ENCODE measurements at places on chromosomes 4 and X.

GRCh38 chr4:21113496-21114223 is 413.4 kb downstream of the PACRGL start:
- no peak for DNase-seq

- DNase-seq, result no peak
Observed at GRCh38 chr4:1812720-1813119, 19.6 kb downstream of the FGFR3 start.

DNA sequence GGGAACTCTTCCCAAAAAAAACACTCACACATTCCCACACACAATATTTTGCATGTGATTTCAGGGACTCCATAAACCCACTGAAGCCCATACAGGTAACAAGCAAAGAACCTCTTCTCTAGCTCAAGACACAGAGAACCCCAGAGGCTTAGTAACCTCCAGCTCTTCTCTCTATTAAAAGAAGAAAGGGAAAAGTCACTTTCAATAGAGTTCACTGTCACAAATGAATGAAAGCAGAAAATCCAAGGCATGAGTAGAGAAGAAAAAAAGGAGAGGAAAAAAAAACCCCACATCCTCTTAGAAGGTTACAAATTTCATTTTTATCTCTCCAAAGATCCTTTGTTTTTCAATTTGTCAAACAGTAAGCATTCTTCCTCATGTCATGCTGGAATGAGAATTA is 30.7 kb upstream of the DCLK2 start:
- DNase-seq, result no peak

- DNase-seq, result no peak
Observed at GRCh38 chr4:13097971-13098370, 386.2 kb downstream of the RAB28 start.

- no peak for DNase-seq
Observed at GRCh38 chr4:75172551-75172950, 239.6 kb downstream of the PARM1 start.

GRCh38 chr4:180710628-180711337 is 1532.4 kb upstream of the TENM3 start:
- no peak for DNase-seq

DNA sequence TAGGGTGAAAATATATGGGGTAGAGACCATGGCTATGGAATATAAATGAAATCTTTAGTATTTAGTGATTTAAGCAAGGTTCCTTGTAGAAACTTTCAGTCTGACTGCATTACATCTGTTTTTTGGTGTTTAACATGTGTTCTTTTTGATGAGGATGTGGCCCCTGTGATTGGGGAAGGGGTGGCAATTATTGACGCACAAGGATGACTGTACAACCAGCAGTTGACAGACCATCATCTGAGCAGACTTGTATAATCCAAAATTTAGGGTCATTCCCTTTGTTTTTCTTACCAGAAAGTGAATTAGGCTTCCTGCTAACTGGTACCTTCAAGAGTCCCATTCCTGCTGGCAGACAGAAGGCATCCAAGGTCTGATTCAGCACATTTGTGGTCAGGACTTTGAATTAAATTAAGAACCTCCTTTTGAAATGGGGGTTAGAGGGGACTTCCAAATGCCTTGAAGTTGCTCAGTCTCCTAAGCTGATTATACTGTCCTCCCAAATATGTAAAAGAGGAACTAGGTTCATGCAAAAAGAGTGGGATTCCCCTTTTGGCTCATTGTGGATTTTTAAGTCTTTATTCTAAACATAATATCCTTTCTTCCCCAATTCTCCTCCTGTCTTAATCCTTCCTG is 112.4 kb upstream of the CXCL13 start:
- DNase-seq, result no peak

GRCh38 chr4:132737344-132737743 is 411.8 kb upstream of the PCDH10 start:
- DNase-seq, result no peak

DNA sequence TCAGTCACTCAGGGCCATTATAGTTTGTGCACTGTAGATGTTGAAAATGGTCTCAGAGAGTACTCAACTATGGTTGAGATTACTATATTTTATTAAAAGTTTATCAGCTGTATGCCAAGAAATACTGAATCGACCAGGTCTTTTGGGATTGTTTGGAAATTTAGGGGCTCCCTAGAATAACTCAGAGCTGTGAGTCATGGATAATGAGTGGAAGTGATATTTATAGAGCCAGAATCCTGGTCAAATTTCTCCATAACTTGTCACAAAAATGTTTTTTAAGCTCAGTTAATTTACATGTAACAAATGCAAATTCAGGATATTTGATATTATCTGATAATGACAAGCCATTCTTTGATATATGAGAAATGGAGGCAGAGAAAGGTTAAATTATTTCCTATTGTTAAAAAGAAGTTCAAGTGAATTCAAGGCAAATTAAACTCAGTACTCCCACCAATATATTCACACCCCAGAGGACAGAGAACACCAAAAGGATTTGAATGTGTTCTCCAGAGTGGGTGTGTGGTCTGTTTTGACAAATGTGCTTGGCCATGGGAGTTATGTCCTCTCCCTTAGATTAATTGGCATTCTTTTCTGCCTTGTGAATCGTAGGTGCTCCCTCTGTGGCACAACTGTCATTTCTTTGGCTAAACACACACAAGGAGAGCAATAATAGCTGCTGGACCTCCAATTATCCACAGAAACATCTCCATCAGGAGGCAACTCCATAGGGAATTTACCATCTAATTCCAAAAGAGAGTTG is 37.7 kb downstream of the ARHGAP24 start:
- DNase-seq, result no peak

DNA sequence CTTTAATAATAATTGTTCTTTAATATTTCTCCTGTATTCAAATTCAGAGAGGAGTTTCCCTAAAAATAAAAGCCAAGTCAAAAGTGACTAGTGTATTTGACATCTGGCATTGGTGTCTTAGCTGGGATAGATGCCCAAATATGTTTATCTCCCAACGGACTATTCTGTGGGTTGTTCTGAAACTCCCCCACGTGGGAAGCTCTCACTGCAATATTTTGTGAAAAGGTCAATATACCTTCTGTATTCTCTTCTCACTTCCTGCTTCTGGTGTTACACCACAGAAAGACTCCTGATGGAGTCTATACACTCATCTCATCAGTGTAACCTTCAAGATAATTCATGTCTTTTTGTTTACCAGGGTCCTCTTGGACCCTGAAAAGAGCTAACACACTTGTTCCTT is 2052.8 kb upstream of the TENM3 start:
- DNase-seq, result no peak

DNA sequence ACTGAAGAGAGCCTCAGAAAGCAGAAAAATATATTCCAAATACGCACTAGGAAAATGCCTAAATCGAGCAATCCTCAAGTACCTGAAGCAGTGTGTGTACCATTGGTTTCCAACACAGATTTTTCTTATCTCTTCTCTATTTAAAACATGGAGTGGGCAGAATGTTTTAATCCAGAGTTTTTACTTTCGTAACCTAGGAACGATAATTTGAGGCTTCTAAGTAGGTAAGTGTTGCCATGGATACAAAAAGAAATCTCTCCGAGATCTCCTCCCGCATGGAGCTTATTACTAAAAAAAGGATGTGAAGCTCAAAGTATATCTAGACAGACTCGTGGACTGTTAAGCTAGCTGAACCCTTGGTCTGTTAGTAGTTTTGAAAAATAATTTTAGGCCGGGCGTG is 23.0 kb upstream of the OTUD4 start:
- DNase-seq, result no peak

DNA sequence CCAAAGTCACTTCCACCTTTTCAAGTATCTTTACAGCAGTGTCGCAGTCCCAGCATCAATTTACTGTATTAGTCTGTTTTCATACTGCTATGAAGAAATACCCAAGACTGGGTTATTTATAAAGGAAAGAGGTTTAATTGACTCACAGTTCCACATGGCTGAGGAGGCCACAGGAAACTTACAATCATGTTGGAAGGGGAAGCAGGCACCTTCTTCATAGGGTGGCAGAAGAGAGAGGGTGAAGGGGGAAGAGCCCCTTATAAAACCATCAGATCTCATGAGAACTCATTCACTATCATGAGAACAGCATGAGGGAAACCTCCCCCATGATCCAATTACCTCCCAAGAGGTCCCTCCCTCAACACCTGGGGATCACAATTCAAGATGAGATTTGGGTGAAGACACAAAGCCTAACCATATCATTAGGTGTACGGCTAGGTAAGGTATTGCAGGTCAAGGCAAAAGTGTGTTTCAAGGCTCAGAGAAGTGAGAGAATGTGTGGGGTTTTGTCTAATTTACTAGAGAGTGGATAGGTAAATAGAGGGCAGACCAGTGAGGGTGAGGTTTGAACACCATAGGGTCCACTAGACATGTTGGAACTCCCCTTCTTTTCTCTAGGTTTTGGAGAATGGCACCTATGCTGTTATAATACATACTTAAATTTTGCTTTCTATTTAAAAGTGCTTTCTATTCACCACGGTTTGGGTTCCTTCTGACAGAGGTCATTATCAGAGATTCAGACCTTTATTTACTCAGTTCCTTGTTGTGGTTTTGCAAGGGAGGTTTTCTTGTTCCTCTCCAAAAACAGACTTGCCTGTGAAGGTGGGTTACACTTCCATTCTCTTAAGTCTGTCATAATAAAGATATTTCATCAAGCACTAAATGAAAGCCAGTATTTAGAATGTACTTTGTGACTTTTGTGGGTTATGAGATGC is 186.6 kb downstream of the CPEB2 start:
- DNase-seq, result no peak

GRCh38 chrX:154436374-154436982 is 476 bp upstream of the GDI1 start:
- no peak for DNase-seq

- DNase-seq, result no peak
Observed at GRCh38 chr4:143262838-143263237, 73.8 kb upstream of the GAB1 start.

- DNase-seq, result no peak
Observed at GRCh38 chr4:149164282-149164681, 651.4 kb downstream of the IQCM start.

DNA sequence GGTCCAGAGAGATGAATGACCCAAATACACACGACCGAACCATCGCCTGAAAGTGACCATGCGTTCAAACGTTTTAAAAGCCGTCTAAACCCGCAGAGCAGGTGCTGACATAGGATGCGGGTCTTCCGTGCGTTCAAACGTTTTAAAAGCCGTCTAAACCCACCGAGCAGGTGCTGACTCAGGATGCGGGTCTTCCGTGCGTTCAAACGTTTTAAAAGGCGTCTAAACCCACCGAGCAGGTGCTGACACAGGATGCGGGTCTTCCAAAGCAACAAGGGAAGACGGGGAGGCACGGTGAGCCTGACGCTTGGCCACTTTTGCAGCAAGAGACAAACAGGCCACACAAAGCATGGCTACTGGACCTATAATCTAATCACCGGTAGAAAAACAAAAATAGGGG is 47.2 kb downstream of the GAK start:
- no peak for DNase-seq

- DNase-seq, result peak; percentile 36
Observed at GRCh38 chr4:55904576-55904975, 44.2 kb upstream of the CEP135 start.

- no peak for DNase-seq
Observed at GRCh38 chr4:146238107-146238506, 23.8 kb downstream of the REELD1 start.

GRCh38 chr4:129138810-129139496 is 43.0 kb downstream of the C4orf33 start:
- DNase-seq, result no peak

- no peak for DNase-seq
Observed at GRCh38 chr4:183871581-183871980, 33.5 kb upstream of the STOX2 start.

DNA sequence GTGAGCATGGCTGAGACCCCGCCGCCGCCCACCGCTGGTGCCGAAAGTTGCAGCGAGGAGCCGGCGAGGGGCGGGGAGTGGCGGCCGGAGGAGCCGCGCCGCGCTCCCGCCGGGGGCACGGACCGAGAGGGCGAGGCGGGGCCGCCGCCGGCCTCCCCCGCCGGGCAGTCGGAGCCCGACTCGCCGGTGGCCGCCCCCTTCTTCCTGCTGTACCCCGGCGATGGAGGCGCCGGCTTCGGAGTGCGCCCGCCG is 16.5 kb downstream of the UTP3 start:
- DNase-seq, result no peak

DNA sequence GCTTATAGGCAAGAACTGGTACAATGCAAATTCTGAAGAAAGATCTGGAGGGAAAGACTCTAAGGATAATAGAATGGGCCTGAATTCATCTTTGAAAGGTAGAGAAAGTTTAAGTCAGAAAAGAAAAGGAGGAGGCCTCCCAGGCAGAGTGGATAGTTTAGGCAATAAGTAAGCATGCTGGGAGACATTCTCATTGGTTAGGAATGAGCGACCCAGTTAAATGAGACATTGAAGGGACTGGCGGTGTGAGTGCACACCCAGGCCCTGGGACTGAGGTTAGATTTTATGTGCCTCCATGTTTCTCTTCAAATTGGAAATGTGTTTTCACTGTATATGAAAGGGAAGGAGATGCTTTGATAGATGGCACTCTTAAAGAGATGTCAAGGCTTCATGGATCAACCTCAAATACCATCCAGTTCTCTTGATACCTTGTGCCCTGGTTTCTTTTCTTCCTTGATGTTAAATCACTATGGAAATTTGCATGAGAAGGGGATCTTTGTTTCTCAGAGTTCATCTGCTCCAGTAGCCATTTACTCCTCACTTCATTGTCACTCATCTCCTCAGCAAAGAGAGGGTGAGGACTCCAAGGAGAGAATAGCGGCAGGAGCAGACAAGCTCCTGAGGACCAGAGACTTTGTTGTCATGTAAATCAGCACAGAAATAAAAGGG is 584.2 kb upstream of the INTU start:
- no peak for DNase-seq

DNA sequence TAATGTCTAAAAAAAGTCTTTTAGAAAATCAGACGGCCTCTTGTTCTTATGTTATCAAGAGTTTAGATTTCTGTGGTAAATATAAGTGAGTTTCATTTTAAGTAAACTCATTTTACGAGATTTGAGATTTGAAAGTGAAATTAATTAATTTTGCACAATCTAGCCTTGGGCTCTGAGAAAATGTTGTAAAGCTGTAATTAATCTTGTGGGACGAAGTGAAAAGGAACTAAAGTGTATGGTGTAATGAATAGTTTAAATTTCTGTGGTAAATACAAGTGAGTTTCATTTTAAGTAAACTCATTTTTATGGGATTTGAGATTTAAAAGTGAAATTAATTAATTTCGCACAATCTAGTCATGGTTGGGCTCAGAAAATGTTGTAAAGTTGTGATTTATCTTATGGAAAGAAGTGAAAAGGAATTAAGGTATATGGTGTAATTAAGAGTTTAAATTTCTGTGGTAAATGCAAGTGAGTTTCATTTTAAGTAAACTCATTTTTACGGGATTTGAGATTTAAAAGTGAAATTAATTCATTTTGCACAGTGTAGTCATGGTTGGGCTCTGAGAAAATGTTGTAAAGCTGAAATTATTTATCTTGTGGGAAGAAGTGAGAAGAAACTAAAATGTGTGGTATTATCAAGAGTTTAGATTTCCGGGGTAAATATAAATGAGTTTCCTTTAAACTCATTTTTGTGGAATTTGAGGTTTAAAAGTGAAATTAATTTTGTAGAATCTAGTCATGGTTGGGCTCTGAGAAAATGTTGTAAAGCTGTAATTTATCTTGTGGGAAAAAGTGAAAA is 1.6 kb downstream of the SCML1 start:
- DNase-seq, result no peak

GRCh38 chrX:132077912-132078311 is 49.9 kb downstream of the FRMD7 start:
- no peak for DNase-seq

Data from AG04449 (cell line).